ENCODE measurements at places on chromosomes 7 and 10.

- DNase-seq = no peak
Measured at GRCh38 chr10:29610876-29611647, 23.7 kb downstream of the SVIL start.

DNA sequence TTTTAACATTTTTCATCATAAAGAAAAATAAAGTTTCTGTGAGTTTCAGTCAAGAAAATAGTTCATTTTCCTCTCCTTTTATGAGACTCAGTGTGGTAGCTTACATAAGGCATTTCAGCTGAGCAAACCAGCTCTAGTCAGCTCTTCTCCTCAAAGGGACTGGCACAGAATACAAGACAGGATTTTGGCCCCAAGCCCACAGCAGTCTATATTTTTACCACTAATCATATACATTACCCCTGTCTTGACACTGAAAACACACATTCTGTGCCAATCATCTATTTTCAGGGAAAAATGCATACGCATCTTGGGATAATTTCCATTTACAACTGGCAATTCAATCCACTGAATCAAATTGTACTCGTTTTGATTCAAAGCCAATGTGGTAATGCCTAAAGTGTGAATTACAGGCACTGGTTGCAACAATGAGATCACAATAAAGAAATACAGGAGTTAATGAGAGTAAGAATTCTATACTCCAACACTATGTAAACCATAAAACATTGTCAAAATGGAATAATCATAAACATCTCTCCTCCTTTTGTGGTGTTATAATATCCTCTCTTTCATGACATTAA, 186.4 kb downstream of the CACNA2D1 start:
- DNase-seq = no peak

DNA sequence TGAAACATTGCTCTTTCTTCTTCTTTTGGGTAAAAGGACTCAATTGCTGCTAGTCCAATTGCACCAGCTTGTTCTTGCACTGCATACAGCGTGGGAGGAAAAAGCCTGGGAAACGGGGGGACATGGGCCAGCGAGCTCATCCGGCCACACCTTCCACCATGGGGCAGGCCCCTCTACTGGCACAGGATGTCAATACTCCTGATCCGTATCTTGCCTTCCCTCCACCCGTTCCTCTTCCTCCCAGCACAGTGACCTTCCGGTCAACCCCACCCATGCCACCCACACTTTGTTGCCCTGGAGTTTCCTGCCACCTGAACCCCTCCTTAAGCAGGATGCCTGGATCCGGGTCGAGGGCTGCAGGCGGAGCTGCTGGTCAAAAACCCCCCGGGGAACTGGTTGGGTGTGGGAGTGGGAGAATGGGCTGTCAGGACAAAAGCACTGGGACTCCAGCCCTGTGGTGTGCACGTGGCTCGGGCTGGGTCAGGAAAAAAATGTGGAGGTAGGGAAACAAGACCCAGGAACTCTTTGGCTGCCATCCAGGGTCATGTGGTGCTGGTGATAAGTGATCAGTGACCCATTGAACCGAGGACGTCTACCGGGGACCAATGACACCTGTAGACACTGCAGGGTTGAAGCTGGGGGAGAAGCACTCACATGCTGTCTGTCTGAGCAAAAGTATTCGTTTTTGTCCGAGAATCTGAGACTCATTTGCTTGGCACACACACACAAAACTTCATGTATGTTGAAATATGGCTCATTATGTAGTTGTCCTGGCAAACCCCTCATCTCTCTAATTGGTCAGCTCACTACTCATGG, 8.1 kb downstream of the IL2RA start:
- DNase-seq = no peak

- DNase-seq = no peak
Measured at GRCh38 chr10:9823268-9823930, 1194.3 kb upstream of the CELF2 start.

DNA sequence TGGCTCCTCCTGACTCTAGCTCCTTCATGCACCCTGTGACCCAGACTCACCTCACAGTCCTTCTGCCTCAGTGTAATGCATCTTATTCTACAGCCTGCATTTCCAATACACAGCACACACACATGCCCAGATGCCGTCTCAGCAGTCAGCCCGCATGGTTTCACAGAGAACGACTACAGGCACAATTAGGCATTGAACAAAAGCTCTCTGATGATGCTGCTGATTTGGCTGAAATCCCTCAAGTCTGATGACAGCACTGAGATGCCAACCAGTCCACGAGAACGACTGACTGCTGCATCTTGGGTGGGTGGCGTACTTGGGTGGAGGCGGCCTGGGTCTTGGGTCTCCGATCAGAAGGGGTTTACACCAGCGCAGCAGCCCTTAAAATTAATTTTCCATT, 200.4 kb downstream of the TAX1BP1 start:
- DNase-seq = no peak

- DNase-seq = no peak
Measured at GRCh38 chr7:68288144-68288593, 1291.5 kb downstream of the TYW1 start.

- peak; percentile 8 for DNase-seq
Measured at GRCh38 chr10:93806903-93807302, 49.2 kb downstream of the LGI1 start.

- DNase-seq = peak; percentile 68
Measured at GRCh38 chr10:121900443-121901174, 27.2 kb downstream of the ATE1 start.

- DNase-seq = no peak
Measured at GRCh38 chr7:143321242-143321641, 5.3 kb downstream of the CLCN1 start.

- no peak for DNase-seq
Measured at GRCh38 chr7:36057323-36057722, 95.7 kb upstream of the EEPD1 start.

- no peak for DNase-seq
Measured at GRCh38 chr7:84144935-84145334, 49.7 kb downstream of the SEMA3A start.

- DNase-seq = peak; percentile 57
Measured at GRCh38 chr10:93701866-93702209, 554 bp downstream of the FRA10AC1 start.

DNA sequence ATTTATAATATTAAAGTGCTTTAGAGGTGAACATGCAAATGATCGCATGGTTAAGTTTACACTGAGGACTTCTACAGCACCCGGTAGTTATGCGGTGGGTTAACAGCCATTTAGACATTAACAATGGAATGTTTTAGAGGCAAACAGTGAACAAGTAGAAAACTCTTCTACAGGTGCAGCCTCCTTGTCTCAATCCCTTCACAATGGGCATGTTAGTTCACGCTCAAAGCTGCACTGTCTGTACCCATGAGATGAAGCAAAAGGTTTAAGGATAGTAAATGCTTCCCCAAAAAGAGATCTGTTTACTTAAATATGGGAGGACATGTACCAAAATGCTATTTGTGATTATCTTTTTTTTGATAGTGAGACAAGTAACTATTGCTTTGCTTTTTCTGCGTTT, 25.1 kb downstream of the PUS7 start:
- DNase-seq = peak; percentile 53

DNA sequence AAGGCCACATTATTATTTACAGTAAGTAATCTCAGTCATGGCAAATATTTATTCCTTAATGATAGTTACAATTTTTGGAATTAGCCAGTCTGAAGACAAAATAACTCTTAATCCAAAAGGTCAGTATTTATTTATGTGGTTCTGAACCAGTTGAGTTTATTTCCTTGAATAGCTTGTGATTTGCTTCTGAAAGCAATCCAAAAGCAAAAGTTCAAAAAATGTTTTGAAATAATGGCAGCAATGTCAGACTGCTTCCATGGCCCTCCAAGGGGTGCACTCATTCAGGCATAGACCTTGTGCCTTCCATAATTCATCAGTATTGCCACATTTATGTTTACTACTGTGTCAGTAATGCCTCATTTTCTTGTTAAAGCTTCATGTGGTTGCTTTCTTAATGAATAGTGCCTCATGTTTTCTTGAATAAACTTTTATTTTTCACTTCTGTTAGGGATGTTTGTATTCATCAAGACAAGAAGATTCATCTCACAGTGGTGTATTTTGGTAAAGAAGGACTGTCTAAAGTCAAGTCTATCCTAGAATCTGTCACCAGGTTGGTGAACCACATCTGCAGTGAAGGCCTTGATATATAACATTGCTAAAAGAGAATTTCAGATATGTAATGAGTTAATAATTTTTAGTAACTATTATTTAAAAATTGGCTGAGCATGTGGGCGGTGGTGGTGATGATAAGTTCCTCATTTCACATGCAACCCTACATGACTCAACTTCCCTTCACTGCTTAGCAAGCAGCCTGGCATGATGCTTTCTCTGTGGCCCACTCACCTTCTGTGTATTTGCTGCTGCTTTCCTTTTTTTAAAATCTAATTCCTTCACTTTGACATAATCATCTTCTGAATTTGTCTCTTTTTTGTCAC, 22.0 kb downstream of the CSGALNACT2 start:
- peak; percentile 86 for DNase-seq

DNA sequence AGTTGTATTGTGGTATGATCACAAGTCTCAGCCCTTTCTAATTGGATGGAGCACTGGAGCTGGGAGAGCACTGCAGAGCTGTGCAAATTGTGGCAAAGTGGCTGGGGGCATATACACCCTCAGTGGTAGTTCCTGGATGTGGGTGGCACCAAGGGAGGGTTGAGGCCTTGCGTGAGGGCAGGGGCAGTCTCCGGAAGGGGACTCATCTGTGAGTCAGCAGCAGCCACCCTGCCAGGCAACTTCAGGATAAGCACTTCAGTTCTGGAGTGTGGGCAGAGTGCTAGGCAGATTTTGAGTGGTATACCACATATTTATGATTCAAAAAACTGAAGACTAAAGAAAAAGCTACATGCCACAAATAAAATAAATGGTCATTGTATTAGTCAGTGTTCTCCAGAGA, 210.5 kb downstream of the ETV1 start:
- peak; percentile 73 for DNase-seq

DNA sequence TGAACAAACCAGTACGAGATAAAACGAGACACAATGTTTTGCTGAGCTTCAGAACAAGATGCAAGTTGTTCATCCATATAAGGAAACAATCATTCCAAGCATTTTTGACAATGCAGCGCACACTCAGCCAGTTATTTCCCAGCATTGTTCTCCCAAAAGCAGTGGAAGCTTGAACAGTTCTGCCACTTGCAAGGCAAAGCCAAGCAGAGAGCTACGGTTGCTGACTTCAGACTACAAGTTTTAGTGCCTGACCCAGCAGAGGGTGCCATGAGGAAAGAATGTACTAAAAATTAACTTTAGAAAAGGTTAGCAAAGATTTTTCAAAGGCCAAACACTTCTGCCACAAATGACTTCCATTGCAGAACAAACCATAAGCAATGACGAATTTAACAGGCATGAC, 152.5 kb downstream of the SLC25A13 start:
- no peak for DNase-seq

- no peak for DNase-seq
Measured at GRCh38 chr7:255038-255435, 34.9 kb upstream of the FOXL3 start.

GRCh38 chr10:112912410-112912928, 37.6 kb upstream of the TCF7L2 start:
- DNase-seq = no peak

- no peak for DNase-seq
Measured at GRCh38 chr7:33678569-33679335, 226.6 kb upstream of the BMPER start.

GRCh38 chr10:7411671-7412128, 866 bp upstream of the SFMBT2 start:
- no peak for DNase-seq

- DNase-seq = peak; percentile 59
Measured at GRCh38 chr10:111479966-111480365, 403.1 kb downstream of the ADRA2A start.

DNA sequence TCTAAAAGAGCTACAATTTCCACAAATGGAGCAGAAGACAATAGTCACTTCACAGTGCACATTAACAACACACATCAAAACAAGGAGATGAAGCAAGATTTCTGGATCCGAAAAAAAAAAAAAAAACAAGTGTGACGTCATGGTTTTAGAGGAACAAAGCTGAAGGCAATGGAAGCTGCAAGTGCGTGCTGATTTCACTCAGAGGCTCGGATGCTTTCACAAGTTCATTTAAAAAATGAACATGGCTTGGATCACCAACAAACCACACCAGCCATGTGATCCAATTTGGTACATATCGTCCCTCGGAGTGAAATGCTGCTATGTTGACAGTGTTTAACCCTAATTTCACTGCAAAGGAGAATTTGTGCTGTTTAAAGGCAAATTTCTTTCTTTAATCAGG, 337.0 kb upstream of the PRKCQ start:
- no peak for DNase-seq

DNA sequence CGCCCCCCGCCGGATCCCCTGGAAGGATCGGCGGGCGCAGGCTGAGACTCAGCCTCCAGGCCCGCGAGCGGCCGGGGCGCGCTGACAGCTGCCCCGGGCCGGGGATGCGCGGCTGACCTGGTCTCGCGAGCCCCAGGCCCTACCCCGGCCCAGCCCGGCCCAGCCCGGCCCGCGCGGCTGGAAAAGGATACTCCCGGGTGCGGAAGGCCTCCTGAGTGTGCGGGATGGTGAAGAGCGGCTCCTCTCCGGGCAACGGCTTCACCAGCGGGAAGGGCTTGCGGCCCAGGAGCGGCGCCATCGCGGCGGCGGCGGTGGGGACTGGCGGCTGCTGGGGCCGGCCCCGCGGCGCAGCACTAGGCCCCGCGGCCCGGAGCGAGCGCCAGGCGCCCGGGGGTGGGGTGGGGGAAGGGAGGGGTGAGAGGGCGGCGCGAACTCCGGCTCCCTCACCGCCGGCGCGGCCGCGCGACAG, 423 bp downstream of the BAZ1B start:
- peak; percentile 49 for DNase-seq

- no peak for DNase-seq
Measured at GRCh38 chr7:153188630-153189029, 429.1 kb downstream of the ACTR3B start.

DNA sequence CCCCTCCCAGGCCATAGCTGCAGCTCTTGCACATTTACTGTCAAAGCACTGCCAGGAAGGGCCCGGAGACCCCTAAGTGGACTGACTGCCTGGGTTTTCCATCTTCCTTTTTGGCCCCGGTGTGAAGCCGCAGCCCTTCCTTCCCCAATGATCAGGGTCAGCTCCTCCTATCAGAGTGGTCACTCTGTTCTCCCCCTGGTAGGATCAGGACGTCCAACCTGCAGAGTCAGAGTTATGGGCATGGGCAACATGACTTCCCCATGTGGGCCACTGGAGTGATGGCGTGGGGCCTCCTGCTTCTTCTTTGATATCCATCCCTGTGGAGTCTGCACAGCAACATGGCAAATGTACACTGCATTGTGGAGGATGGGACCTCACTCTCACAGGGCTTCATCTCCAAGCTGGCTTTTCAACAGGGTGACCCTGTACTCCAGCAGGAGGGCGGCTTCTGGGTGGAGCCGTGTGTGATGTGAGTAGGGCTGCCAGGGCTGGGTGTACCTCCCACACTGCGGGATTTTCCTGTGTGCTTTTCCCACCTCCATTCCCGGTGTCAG, 6.4 kb upstream of the RAMP3 start:
- no peak for DNase-seq

DNA sequence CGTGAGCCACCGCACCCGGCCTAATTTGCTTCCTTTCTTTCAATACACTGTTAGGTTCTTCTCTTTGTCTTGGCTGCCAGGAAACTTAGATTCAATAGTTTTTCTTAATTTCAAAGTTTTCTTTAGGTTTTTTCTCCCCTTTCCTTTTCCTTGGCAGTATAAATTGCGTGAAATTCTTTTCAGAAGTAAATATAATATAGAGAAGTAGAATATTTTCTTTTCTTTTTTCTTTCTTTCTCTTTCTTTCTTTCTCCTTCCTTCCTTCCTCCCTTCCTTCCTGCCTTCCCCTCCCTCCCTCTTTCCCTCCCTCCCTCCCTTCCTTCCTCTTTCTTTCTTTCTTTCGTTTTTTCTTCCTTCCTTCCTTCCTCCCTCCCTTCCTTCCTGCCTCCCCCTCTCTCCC, 1.7 kb downstream of the LRGUK start:
- DNase-seq = no peak

GRCh38 chr7:97401398-97401797, 283.9 kb downstream of the SDHAF3 start:
- DNase-seq = no peak

Measured in epithelial cell of esophagus (primary cell).